ENCODE measurements at places on chromosomes 5 and 9.

DNA sequence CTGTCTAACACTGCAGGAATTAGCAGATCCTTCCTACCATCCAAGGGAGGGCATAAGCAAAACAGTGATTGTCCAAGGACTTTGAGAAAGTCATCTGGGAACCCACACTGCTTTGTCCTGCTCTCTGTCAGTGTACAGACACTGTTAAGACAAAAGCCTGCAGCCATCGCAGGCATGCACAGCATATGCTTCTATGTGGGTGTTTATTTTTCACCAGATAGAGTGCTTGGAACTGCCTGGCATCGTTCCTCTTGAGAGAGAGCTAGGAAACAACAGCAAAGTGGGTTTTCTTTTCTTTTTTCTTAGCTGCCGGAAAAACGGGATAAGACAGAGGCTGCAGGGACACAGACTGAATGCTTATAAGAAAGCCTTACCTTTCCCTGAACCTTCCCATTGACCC, 212.3 kb downstream of the ICE1 start:
- no peak for DNase-seq

GRCh38 chr5:30832519-30832918, 361.0 kb upstream of the CDH6 start:
- DNase-seq, result no peak

- DNase-seq, result no peak
These were observed 86.1 kb downstream of the GTF3C4 start for GRCh38 chr9:132756214-132756845.

DNA sequence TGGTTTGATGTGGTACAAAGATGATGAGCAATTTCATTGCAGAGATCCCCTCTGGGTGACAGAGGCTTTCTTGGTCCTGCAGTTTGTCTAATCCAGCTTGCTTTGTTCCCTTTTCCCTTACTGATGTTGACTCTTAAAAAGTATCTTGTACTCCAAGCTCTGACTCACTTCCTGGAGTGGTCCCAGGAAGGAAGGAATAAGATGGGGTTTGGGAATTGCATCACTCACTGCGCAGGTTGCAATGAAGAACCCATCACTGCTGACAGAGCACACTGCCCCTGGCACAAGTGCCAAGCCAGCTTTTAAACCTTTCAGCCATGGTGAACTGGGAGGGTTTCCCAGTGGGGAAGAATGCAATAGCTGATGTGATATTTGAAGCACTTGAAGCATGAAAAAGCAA, 662.2 kb upstream of the CTNND2 start:
- no peak for DNase-seq

- no peak for DNase-seq
These were observed 8.6 kb downstream of the ECSCR start for GRCh38 chr5:139453683-139454567.

DNA sequence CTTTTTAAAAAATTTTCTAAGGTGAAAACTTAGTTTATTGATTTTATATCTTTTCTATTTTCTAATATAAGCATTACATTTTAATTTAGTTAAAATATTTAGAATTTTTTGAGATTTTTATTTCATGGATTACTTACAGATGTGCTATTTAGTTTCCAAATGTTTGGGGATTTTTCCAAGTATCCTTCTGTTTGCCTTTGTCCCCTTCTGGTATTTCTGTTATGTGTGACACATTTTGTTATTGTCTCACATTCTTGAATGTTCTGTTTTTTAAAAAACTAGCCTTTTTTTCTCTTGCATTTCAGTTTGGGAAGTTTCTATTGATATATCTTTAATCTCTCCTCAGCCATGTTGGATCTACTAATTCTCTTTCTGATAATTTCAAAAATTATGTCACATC, 234.9 kb downstream of the FAM170A start:
- no peak for DNase-seq

DNA sequence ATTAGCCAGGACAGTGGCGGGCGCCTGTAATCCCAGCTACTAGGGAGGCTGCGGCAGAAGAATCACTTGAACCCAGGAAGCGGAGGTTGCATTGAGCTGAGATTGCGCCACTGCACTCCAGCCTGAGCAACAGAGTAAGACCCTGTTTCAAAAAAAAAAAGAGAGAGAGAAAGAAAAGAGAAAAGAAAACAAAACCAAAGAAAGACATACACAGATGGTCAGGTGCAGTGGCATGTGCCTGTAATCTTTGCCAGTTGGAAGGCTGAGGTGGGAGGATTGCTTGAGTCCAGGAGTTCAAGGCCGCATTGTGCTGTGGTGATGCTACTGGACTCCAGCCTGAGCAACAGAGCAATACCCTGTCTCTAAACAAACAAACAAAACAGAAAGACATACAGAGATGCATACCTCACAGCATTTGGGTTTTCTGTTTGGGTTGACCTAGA, 10.0 kb upstream of the PSAT1 start:
- no peak for DNase-seq

DNA sequence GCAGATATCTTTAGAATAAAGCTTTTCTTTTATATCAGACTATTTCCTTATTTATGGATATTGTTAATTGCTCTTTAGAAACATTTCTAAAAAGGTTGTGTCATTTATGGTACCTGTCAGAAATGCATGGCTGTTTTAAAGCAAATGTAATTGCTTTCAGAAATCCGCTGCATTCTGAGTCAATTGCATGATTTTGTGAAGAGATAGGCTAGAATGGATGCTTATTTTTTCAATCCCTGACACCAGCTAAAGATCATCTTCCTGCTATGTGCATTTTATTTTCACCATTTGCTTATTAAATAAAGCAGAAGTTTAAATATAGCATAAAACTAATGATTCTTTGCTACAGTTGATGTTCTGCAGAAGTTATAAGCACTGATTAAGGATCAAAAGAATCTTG, 170.2 kb upstream of the C9orf72 start:
- no peak for DNase-seq

DNA sequence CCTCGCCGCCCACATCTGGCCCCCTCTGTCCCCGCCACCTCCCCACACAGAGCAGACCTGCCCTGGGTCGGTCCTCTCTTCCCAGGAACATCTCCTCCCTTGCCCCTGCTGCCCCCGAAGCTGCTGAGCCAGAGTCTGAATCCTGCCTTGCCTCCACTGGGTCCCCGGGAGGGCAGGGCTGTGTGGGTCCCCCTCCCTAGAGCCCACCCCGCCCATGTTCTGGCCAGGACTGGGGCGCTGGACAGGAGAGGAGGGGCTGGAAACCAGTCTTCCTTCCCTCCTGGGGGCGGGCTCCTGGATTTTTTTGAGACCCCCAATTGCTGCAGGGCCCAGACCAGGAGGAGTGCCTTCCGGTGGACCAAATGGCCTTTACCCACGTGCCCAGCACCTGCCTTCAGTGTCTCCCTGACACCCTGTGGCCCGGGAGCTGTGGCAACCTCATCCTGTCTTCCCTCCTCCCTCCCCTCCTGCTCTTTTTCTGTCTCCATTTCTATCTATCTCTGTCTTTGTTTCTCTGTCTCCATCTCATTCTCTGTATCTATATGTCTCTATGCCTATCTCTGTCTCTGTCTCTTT, 12.1 kb downstream of the MRPL36 start:
- no peak for DNase-seq

- DNase-seq, result no peak
These were observed 210.6 kb upstream of the ADAMTSL1 start for GRCh38 chr9:18263377-18263776.

DNA sequence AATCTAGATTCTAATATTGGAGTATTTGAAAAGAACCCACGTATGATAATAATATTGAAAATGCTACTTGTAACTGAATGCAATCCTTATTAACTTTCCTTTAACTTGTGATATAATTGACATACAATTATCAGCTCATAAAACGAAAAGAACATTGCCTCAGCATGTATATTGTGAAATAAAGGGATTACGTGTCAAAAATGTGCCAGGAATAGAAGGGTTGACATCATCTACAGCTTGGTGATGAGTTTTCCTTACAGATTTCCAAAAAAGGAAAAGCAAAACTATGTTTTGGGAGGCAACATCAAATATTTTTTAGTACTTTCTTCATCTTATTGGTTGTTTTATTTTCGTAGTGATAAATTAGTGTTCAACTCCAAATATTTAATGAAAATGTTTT, 266.0 kb upstream of the PTGER4 start:
- DNase-seq, result no peak

DNA sequence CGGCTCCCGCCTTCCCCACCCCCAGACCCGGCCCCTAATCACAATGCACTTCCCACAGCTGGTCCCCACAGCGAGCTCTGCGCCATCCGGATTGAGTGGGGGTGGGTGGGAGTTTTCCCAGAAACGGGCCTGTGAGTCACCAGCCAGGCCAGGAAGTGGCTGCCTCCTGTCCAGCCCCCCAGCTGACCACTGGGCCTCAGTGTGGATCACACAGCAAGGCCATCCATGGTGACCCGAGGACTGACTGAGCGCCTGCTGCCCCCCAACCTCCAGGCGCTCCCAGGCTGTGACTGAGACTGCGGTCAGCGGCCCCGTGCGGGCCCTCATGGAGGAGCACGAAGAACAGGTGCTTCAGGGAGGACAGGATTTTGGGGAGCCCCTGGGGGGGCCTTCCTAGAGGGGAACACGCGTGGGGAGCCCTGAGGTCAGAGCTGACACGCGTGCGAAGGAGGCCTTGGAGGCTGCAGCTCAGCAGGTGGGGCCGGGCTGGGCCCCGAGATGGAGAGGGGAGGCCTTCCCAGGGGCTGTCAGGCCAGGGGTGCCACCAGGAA, 48.3 kb upstream of the EGFL7 start:
- no peak for DNase-seq

GRCh38 chr5:122190156-122190555, 60.8 kb downstream of the ZNF474 start:
- no peak for DNase-seq

GRCh38 chr5:42759456-42759855, 2.8 kb downstream of the CCDC152 start:
- DNase-seq, result no peak

DNA sequence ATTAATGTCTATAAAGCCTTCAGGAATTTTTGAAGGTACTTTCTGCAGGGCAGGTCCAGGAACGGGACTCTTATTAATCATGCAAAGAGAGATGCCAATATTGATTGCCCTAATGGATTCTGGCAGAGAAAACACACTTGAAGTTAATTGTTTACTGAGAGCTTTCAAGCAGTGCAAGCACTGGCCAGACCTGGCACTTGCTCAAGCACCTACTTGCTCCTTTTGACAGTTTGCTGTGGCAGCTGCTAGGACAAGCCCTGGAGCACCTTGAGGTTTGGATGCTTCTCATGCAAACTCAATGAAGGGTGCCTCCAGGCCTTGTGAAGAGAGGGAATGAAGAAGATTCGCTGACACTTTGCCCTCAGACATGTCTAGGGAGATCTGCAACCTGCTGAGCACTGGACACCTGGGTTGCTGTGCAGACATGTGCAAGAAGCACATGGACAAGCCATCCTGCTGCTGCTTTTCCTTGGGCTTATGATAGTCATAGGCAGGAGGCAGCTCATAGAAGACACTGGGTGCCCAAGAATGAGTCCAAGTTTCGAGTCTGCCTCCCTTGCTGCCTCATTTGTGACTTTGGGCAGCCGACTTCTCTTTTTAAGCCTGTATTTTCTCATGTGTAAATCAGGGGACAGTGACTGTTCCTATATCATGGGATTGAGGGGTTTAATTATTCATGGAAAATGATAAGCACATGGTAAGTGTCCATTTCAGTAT, 88.8 kb upstream of the EQTN start:
- no peak for DNase-seq

DNA sequence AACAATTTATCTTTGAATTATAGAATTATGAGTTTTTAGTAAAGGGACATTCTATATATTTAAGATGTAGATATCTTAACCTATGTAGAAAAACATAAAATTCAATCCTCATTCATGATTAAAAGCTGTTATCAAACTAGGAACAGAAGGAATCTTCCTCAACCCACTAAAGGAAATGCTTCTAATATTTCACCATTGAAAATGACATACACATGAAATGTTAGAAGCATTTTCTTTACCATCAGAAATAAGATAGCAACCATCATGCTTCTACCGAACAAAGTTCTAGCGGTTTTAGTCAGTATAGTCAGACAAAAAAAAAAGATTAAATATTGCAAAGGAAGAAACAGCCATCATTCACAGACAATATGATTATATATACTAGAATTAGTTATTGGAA, 32.2 kb downstream of the SHOC1 start:
- no peak for DNase-seq

DNA sequence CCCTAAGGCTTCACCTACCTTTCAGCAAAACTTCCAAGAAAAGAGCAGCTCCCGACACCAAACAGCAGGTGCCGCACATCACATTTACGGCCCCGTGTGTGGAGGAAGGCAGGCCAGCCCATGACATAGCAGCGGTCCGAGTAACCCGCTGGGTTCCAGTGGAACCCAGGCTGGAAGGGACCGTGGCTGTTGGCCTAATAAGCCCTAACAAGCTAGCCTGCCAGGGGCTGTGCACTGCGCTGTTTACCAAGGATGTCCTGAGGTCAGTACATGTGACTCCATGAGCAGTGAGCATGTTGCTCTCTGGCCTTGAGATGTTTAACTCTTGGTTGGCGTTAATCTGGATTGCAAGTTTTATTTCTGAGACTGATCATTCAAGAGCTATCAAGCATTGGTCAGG, 131.5 kb downstream of the FSTL4 start:
- no peak for DNase-seq

DNA sequence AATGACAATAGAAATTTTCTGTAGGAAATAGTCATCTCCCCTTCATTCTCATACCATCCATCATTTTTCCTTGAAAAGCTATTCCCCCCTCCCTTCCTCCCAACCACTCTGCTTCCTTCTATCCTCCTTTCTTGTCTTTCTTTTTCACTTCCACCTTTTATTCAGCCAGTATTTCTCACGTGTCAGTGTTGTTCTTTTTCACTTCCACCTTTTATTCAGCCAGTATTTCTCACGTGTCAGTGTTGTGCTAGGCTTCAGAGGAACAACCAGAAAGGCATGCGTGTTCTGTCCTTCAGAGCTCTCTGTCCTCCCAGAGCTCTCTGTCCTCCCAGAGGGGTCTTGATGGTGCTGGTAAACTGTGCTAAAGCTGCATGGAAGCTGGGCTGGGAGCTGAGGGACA, 419.6 kb downstream of the GADD45G start:
- DNase-seq, result no peak

DNA sequence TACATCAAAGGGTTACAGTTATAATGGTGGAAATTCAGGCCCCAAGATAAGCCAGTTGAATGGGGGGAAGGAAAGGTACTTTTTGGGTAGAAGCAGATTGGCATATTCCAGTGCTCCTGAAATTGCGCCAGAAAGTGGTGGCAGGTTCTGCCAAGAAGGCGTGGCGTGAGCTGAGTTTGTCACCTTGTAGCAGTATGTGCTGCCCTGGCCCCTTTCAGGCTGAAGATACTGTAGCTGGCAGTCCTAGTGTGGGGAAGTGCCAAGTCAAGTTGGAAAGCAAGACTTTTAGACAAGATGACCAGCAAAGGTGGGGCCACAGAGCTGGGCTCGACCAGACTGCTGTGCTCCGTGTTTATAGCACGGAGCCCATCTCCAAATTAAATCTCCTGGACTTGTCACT, 133.6 kb upstream of the GLRA1 start:
- DNase-seq, result no peak

GRCh38 chr5:36378551-36378950, 76.8 kb upstream of the RANBP3L start:
- DNase-seq, result no peak

- no peak for DNase-seq
These were observed 1043.1 kb downstream of the DTWD2 start for GRCh38 chr5:117945258-117945657.
